ENCODE measurements at places on chromosomes 12 and 14.

- DNase-seq, result no peak
These were observed 71.8 kb upstream of the BCAT1 start for GRCh38 chr12:25020621-25021243.

GRCh38 chr14:97757491-97757890 is 960.3 kb downstream of the VRK1 start:
- DNase-seq, result no peak

DNA sequence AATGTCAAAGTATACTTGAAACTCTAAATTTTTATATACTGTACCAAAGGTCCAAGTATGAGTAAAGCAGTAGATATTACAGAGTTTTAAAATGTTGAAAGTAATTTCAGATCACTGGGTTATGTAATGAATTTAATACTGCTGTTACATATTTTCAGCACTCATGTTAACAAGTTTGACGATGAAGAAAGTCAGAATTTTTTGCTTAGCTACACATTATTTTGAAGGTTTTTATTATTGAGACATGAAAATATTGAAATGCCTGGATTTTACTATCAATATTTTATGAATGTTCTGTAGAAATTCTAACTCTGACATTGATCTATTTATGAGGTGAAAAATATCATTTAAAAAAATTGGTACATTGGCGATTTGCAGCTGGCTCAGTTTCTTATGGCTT is 1030.3 kb downstream of the FSCB start:
- DNase-seq, result no peak

- DNase-seq, result no peak
These were observed 8.3 kb downstream of the PTPRB start for GRCh38 chr12:70628701-70629480.

GRCh38 chr12:40146800-40147797 is 41.2 kb upstream of the SLC2A13 start:
- DNase-seq, result no peak

- DNase-seq, result no peak
These were observed 143.8 kb downstream of the BCL11B start for GRCh38 chr14:99128185-99128584.

- peak; percentile 37 for DNase-seq
These were observed 118.7 kb downstream of the KSR2 start for GRCh38 chr12:117850048-117850447.

DNA sequence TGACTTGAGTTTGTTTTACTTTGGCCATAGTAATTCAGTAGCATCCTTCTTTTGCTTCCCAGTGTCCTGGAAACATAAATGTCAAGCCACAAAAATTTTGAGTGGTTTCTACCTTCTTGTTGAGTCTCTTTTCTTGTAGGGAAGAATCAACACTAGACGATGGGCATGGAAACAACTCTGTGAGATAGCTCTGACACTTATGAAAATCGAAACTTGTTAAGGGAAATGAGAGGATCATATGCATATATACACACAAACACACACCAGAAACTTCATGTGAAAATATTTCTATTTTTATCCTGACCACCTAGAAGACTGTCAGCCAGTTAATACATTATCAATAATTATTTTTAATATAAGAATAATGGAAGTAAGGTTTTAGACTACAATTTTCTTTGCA is 1247.3 kb upstream of the FLRT2 start:
- DNase-seq, result no peak

- peak; percentile 34 for DNase-seq
These were observed 135.1 kb downstream of the RBM19 start for GRCh38 chr12:113831016-113831415.

DNA sequence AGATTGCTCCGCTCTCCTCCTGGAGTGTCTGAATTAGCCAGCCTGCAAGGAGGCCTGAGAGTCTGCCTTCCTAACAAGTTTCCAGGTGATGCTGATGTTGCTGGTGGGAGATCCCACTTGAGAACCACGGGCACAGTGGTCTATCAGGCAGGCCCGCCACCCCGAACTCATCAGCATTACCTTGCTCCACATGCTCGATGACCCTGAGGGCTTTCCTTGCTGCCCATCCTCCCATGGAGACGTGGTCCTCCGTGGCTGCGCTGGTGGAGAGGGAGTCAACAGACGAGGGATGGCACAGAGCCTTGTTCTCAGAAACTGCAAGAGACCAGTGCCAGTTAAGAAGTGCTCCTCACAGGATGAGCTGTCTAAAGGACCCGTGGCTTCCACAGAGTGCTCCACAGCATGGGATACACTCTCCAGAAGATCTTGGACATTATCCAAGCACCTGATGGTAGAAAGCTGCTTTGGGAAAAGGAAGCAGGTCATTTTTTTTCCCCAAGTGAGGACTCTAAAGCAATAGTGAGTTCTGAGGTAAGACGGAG is 18.3 kb downstream of the HAL start:
- DNase-seq, result no peak

DNA sequence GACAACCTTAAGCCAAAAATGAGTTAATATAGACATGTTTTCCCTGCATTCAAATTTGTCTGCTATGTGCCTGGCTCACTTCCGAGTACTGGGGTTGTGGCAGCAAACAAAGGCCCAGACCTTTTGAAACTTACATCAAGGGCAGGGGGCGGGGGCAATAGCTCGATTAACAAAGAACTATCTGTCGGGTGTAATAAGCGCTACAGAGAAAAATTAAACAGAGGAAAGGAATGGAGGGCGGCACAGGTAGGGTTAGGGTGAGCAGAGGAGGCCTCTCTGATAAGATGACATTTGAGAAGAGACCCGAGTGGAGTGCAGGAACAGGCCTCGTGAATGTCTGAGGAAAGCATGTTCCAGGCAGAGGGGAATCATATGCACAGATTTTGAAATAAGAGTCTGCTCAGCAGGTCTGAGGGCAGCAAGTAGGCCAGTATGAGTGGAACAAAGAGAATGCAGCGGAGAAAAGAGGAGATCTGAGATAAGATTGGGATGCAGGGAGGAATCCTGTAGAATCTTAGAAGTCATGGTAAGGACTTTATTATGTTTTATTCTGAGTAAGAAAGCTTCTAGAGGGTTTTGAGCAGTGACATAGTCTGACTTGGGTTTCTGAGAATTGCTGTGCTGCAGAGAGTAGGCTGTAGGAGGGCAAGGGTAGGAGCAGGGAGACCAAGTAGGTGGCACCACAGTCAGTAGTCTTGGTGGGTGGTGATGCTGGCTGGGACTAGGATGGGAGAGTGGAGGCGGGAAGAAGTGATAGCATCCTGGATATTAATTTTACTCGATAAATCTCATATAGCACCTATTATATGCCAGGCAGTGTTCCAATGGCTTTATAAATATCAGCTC is 52.6 kb downstream of the BICDL1 start:
- DNase-seq, result no peak

DNA sequence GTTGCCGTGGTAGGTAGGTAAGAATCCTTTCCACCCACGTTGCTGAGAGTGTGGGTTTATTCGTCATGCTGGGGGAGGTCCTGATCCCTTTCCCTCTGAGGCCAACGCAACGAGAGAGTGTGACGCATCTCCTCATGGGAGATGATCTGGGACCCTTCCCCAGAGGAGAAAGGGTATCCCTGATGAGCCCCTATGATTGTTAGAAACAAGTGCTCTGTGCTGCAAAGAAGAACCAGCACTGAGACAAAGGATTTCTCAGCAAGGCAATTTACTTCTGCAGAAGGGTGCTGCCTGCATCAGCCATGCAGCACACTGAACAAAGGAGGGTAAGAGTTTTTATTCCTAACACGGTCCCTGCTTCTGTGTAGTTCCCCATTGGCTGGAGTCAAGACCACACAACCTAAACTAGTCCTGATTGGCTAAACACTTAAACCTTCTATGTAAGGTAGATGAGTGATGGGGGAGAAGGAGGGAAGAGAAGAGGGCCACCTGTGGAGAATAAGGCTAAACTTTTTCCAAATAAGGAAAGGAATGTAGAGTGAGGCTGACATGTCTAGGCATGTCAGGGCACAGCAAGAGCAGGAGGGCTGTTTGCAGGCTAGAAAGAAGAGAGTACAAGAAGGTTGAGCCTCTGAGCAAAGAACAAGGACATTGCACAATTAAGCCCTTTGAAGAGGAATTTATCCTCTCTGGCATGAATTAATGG is 21.3 kb downstream of the CLEC2A start:
- DNase-seq, result no peak

DNA sequence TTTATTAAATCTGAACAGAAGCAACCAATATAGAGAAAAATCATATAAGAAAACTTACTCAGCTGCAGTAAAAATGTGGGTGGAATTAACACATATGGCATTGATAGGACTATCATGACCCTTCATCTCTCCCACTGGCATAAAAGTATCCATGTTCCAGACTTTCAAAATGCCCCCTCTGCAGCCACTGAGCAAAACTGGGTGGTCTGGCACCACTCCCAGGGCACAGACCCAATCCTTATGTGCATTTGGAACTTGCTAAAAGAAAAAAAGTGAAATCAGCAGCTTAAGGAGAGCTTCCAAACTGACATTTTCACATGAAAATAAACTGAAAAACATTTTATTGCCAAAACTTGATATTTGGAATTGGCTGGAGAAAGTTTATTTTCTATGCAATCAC is 141.5 kb downstream of the KIF21A start:
- no peak for DNase-seq

GRCh38 chr14:70391493-70392391 is 25.1 kb downstream of the SYNJ2BP start:
- no peak for DNase-seq

GRCh38 chr12:65605019-65605418 is 219.3 kb upstream of the HMGA2 start:
- no peak for DNase-seq

GRCh38 chr12:6925540-6926279 is 2.0 kb upstream of the ATN1 start:
- DNase-seq, result no peak

- DNase-seq, result no peak
These were observed 18.5 kb downstream of the EMP1 start for GRCh38 chr12:13215056-13215455.

- DNase-seq, result peak; percentile 8
These were observed 16.3 kb downstream of the GLTP start for GRCh38 chr12:109863847-109864712.

DNA sequence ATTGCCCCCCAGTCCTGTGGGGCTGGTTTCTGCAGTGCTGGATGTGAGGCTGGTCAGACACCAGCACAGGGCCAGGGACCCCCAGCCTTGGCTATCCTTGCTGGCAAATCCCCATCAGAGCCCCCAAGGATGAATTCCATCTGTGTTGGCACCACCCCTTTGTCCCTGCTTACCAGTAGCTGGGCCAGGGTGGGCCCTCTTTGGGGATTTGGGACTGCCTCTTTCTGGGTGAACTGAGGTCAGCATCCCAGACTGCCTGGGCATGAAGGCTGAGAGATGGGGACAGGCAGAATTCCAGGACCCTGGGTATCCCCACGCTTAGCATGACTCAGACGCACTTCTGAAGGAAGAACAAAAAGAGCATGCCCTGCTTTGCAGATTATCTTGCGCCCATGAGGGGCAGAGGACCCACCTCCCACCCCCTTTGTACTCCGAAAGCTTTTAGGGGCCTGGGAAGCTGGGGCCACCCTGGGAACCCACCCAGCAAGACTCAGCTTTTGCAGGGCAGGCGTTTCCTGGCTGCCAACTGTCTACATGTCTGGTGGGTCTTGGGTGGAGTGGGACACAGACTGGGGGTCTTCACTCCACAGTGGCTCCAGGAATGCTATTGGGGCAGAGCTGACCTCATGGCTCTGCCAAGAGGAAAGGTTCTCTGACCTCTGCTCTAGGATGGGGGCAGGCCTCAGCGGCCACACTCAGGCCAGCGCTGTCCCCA is 26.8 kb downstream of the RFLNA start:
- peak; percentile 25 for DNase-seq

- DNase-seq, result no peak
These were observed 42.2 kb downstream of the PLEKHA5 start for GRCh38 chr12:19171731-19172130.

- DNase-seq, result peak; percentile 12
These were observed 31.9 kb downstream of the CCDC91 start for GRCh38 chr12:28222081-28222700.

DNA sequence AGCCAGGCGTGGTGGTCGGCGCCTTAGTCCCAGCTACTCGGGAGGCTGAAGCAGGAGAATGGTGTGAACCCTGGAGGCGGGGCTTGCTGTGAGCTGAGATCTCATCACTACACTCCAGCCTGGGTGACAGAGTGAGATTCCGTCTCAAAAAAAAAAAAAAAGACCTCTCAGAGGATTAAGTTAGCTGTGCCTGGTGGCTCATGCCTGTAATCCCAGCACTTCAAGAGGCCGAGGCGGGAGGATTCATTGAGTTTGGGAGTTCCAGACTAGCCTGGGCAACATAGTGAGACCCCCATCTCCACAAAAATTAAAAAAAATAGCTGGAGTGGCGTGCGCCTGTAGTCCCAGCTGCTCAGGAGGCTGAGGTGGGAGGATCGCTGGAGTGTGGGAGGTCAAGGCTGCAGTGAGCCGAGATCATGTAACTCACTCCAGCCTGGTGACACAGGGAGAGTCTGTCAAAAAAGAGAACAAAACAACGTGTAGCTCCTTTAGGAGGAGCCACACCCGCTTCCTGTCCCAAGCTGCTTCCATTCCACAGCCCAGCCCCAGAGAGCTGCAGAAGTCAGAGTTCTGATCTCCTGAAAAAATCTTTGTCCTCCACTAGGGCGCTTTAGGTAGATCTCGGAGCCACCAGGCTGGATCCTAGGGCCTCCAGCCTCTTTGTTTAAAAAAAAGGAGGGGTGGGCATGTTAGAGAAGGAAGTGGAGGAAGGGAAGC is 11.5 kb upstream of the ULK1 start:
- DNase-seq, result no peak

- no peak for DNase-seq
These were observed 193.2 kb downstream of the CHST11 start for GRCh38 chr12:104649921-104650320.

DNA sequence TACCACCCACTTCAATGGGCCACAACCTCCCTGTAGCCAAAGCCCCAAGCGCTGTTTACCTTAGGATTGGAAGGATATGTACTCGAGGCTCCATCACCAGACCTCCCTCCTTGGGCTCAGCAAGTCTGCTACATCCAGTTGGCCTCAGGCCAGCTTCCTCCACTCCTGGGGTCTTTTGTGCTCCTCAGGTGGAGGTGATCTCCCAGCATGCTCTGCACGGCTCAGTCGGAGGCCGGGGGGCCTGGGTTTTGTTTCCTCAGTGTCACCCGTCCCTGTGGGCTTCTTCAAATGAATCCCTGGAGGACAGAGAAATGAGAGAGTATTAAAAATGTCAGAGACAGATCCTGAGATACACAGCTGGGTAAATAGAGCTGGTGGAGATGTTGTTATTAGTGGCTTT is 723.1 kb upstream of the TBX3 start:
- no peak for DNase-seq

GRCh38 chr14:69356903-69357543 is 41.1 kb downstream of the ERH start:
- no peak for DNase-seq

GRCh38 chr14:35458442-35458841 is 53.9 kb upstream of the NFKBIA start:
- no peak for DNase-seq

- no peak for DNase-seq
These were observed 412.4 kb downstream of the FOXG1 start for GRCh38 chr14:29178971-29179370.
